ENCODE measurements at places on chromosomes 2 and 18. TPM values are rescaled to one million over a fixed set of nuclear protein-coding genes. Genes with fewer than 3 reads are reported as not detected.

GRCh38 chr2:113291191-113291590 lies 12.5 kb upstream of the PAX8 start:
- no peak for DNase-seq

DNA sequence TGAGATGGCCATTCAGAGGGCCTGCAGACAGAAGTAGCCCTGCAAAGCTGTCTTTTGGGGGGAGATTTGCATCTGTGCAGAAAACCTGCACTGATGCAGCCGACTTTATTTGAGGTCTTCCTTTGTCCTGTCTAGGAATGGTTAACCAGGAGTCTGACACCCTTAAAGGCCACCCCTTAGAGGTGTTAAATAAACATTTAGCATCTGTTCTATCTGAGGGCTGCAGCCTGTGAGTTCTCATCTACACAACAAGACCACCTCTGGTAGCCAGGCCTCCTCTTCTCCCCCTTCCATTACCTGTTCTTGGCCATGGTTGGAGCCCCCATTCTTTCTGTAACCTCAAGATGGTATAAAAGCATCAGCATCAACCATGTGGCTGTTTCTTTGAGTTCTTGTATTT lies 214.4 kb upstream of the HS6ST1 start:
- no peak for DNase-seq

DNA sequence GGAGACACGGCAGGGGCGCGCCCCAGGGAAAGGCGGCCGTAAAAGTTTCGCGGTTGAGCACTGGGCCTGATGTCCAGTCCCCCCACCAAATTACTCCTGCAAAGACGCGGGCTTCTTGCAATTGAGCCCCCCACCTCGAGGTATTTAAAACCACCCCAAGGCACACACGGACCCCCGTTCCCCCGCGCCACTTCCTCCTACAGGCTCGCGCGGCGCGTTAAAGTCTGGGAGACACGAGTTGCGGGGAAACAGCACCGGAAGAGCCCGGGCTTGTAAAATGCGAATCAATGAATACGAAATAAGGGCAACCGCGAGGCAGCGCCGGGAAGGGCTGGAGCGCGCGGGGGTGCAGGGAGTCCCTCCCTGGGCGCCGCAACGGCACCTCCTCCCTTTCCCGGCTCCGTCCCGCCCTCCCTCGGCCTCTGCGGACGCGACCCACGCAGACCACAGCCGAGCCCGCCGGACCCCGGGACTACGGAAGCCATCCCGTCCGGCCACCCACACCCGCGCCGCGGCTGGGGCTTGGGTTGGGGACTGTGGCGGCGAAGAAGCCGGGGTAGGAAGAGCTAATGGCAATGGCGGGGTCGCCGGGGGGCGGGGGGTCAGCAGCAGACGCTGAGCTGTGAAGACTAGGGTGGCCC lies 918 bp upstream of the NETO1 start:
- no peak for DNase-seq

DNA sequence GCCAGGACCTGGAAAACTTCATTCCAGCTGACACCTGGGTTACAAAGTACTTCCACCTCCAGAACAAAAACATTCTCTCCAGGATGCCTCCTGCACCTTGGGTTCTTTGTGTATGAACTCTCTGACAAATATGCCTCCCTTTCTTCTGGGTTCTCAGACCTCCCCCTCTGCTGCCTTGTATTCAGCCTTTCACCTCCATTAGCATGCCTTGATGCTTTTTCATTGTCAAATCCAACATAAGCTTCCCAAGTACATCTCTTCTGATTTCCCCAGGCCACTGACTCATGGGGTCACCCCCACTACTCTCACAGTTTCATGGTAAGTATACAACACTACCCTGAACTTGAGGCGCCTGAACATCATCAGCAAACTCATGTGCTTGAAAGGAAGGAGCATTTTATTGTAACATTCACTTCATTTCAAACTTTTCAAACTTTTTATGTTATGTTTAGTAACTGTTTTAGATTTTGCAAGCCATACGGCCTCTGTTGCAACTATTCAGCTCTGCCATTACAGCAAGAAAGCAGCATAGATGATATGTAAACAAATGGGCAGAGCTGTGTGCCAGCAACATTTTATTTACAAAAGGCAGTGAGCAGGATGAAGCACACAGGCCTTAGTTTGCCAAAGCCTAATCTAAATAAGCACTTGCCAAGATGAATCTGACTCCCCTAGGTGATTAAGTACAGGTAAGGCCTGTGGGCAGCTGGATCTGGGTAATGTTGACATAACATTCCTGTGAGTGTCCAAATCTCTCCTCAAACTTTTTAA lies 32.5 kb upstream of the MRPS9 start:
- no peak for DNase-seq

GRCh38 chr2:15700131-15700530 lies 108.5 kb downstream of the DDX1 start:
- DNase-seq: no peak

DNA sequence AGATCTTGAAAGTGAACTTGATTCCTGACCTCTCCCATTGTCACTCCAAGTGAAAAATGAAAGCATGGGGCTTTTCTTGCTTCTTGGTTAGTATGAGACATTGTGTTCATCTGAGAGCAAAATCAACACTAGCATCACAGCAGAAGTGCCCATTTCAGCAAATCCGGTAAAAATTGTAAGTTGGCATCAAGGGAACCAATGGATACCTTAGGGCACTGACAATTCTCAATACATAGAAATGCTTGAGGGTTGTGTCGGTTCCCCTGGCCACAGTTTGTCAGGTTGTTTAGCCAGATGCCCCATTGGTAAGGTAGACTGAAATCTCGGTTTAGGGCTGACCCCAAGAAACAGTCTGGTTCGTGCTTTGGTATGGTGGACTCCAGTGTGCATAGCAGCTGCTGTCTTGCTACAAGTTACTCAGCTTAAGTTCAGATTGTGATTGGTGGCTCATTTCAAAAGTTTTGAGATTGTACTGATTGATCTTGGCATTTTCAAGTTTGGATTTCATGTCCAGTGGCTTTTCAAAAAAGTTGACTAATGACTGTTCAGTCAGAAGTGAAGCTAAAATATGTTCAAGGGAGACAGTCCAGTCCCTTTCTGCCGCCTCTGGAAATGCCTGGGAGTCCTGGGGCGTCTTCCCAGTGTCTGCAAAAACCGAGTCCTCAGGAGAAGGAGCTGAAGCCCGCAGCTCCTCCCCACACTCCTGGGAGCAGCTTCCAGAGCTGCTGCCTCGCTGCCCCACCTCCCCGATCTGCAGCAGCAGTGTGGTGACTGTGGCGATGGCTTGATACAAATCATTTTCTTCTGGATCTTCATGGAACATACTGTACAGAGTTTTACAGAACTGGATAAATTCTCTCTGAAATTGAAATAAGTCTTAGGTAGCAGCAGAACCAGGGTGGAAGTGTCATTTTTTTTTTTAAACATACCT lies 5.6 kb downstream of the RPL31 start:
- DNase-seq: no peak

GRCh38 chr18:963276-963675 lies 58.6 kb downstream of the ADCYAP1 start:
- no peak for DNase-seq

GRCh38 chr2:30404319-30405259 lies 42.5 kb upstream of the LCLAT1 start:
- no peak for DNase-seq

- DNase-seq: no peak
Measured at GRCh38 chr18:11950824-11951223, 30.5 kb upstream of the IMPA2 start.

DNA sequence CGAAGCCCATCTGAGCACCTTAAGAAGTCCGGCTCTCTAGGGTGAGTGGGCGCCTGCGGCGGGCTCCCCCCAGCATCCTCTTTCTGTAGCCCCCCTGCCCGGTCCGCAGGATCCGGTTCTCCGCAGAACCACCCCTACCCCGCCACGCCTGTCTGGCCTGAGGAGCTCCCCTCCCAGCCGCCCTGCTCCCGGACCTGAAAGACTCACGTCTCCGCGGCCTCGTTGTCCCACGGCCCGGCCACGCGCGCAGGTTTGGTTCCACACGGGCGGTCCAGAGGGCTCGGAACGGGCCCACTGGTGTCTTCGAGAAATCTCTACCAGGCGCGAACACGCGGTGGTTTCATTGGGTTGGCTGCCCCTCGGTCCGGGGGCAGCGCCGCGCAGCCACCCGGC lies 237 bp downstream of the SLC39A6 start:
- no peak for DNase-seq

The FEV gene
- total RNA-seq: not detected

The KCNK3 gene
- total RNA-seq: 0.08 TPM

The TSPYL6 gene
- total RNA-seq: not detected

The HOXD13 gene
- not detected for total RNA-seq

The WDSUB1 gene
- total RNA-seq: 3.6 TPM

The AP1S3 gene
- 19.9 TPM for total RNA-seq

The PTGR3 gene
- 9.2 TPM for total RNA-seq

The GPR39 gene
- not detected for total RNA-seq
